Glomerular endothelial cell (primary cell): ENCODE measurements at places on chromosomes 11 and 22. TPM values are rescaled to one million over a fixed set of nuclear protein-coding genes. Genes with fewer than 3 reads are reported as not detected.

Gene OR8U1
- not detected in 2 replicates for total RNA-seq

Gene MPZL3
- total RNA-seq = 4.1 and 4.7 TPM in 2 replicates

Gene SCGB1C1
- total RNA-seq = not detected in 2 replicates

Gene YPEL4
- 0.24 and 0.41 TPM in 2 replicates for total RNA-seq

Gene RAPSN
- not detected in 2 replicates for total RNA-seq

Gene MRGPRX4
- total RNA-seq = not detected in 2 replicates

Gene HTR3A
- not detected in 2 replicates for total RNA-seq

Gene MUC2
- not detected in 2 replicates for total RNA-seq

Gene FCHSD2
- total RNA-seq = 20.9 and 32.8 TPM in 2 replicates

Gene PHF21B
- not detected in 2 replicates for total RNA-seq

Gene PLAAT4
- 8.8 and 31.9 TPM in 2 replicates for total RNA-seq

Gene KCNQ1
- total RNA-seq = 0.05 and 1.1 TPM in 2 replicates

Gene OR8G1
- total RNA-seq = not detected in 2 replicates
